ENCODE measurements at places on chromosomes 1 and 21.
A peak's percentile ranks its signal among the peaks of the same experiment; 100 is the strongest.

DNA sequence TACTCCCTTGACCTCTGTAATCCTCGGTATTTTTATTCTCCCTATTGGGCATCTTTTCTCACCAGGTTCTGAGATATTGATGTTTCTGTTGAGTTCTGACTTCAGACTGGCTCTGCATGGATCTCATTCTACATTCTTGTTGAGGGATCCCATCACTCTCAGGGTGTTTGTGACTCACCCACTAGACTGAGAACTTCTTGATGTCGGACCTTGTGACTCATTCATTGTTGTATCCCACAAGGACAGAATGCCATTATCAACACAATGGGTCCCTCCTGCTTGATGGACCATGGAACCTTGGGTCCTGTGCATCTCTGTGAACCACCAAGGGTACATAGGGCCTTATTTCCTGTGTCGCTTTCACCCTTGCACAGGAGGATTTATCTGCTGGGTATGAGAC lies 174.1 kb downstream of the PBX1 start:
- no peak for DNase-seq

GRCh38 chr21:16071761-16072160 lies 342.0 kb downstream of the USP25 start:
- DNase-seq: no peak

DNA sequence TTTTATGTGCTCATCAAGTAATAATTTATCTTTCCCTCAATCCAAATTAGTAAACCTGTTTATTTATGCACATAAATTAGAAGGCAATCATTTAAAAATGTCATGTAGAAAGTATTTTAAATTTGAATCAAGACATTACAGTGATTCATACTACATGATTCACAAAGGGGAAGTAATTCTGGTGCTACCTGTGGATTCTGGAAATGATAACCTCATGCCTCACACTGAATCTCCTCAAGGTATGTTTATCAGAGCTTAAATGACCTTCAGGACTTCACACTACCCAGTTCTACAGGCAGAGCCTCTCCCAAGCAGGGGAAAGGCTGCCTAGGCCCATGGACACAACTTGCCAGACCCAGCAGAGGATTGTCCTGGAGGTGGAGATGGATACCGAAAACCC lies 25.2 kb upstream of the TDRD10 start:
- DNase-seq: no peak

- no peak for DNase-seq
Measured at GRCh38 chr1:236002572-236002971, 62.3 kb downstream of the NID1 start.

- DNase-seq: no peak
Measured at GRCh38 chr1:14500041-14500440, 98.4 kb upstream of the KAZN start.

DNA sequence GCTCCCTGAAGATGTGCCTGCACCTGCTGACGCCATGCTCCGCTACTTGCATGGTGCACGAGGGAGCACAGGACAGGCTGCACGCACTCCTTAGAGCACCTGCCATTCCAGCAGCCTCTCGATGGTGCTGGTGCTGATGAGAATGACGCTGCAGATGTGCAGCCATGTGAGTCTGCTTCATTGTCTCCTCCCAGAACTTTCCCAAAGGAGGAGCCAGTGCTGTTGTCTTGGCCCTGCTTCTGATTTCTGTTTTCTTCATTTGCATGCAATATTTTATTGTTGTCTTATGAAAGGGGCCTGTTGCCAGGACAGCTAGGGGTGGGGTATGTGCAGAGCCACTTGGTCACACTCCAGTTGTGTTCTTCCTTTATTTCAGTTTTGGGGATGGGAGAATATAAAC lies 70.1 kb downstream of the PCBP3 start:
- no peak for DNase-seq

GRCh38 chr1:53575141-53575954 lies 116.1 kb downstream of the DMRTB1 start:
- DNase-seq: no peak

- DNase-seq: no peak
Measured at GRCh38 chr1:182303778-182304177, 87.8 kb downstream of the GLUL start.

GRCh38 chr1:208615371-208615770 lies 371.2 kb upstream of the PLXNA2 start:
- no peak for DNase-seq

- no peak for DNase-seq
Measured at GRCh38 chr1:39954324-39954869, 548 bp upstream of the MFSD2A start.

DNA sequence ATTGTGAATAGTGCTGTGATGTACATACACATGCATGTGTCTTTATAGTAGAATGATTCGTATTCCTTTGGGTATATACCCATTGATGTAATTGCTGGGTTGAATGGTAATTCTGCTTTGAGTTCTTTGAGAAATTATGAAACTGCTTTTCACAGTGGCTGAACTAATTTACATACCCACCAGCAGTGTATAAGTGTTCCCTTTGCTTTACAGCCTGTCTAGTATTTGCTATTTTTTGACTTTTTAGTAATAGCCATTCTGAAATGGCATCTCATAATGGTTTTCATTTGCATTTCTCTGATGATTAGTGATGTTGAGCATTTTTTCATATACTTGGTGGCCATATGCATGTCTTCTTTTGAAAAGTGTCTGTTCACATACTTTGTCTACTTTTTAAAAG lies 54.5 kb upstream of the FAM78B start:
- DNase-seq: no peak

DNA sequence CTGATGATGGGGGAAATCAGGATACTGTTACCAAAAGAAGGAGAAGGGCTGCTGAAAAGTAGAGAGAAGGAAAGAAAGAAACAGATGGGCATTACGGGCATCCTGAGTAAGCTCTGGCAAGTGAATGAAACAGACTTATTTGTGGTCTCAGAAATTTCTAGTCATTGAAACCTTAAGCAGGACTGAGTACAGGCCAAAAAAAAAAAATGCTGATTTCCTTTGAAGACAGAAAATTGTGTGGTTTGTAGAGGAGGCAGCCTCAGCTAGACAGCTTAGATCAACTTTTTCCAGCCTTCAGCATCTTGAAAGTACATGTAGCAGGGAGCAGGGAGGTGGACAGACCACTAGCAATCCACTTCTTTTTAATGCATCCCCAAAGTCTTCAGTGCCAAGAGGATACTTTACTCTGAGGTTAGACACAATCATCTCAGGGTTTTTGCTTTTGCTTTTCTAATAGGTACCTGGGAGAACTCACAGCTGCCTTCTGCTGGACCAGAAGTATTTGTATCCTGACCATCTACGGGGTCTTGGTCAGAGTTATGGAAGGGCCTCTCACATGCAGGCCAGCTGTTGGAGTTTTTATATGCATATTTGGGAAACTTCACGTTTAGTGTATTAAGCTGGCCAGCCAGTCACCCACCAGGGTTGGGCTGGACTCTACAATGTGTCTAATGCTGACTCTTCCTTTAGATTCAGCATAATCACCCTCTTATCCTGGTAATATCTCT lies 10.6 kb upstream of the CAPZB start:
- no peak for DNase-seq

DNA sequence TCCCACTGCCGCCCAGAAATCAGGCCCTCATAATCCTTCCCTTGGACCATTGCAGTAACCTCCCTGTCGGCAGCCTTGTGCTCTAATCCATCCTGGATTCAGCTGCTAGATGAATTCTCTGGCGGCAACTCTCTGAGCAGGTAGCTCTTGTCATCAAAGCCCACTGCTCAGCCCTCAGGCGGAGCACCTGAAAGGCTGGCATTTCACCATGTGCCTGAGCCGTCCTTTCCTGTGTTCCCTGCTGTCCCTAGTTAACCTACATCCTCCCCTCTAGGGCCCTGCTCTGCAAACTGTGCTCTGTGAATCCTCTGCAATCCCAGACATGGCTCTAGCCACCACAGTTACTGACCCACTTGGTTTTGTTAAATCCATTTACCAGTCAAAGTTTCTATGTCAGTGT lies 118.0 kb downstream of the KAZN start:
- no peak for DNase-seq

DNA sequence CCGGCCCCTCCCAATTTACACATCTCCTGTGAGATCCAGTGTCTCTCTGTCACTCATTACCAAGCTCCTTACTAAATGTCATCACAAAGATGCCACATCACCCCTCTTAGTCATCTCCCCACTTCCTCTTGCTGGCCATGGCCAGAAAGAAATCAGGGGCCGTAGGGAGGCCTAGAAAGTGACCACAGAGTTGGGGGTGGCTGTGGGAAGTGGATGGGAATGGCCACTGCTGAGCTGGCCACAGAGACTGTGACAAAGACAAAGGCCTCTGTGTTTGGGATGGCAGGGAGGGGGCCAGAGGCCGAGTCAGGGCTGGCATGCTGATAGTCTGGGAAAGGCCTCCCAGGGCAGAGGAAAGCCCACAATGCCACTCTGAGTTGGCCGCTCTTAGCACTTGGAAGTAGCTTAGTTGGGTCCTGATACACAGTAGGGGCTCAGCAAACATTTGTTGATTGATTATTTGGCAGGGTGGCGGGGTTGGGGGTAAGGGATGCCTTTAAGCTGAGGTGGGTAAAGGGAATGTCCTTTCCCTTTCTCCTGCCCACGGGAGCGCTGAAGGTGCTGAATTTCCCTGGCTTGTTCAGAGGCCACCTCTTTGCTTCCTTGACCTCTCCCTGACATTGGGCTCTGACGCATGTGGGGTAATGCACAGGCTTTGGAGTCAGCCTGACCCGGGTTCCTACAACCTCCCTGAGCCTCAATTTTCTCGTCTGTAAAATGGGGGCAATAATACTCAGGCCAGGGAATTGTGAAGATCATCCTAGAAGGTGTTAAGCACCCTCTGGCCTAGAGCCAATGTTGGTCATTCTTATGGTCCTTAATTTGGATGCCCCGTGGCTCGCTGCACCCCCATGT lies 13.2 kb downstream of the NAV1 start:
- DNase-seq: no peak

DNA sequence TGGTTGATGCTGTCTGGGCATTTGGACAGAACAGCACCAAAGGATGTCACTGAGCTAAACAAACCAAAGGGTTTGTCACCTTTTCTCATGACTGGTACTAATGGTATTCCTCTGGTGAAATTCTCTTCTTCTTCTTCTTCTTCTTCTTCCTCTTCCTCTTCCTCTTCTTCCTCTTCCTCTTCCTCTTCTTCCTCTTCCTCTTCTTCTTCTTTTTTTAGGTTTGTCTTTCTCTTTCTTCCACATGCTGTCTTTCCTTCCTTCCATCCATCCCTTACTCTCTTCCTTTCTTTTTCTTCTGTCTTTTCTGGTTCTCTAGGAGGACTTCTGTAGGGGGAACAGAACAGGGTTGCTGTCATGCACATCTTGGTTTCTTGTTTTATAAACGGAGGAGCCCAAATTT lies 9.3 kb upstream of the IGFN1 start:
- no peak for DNase-seq

DNA sequence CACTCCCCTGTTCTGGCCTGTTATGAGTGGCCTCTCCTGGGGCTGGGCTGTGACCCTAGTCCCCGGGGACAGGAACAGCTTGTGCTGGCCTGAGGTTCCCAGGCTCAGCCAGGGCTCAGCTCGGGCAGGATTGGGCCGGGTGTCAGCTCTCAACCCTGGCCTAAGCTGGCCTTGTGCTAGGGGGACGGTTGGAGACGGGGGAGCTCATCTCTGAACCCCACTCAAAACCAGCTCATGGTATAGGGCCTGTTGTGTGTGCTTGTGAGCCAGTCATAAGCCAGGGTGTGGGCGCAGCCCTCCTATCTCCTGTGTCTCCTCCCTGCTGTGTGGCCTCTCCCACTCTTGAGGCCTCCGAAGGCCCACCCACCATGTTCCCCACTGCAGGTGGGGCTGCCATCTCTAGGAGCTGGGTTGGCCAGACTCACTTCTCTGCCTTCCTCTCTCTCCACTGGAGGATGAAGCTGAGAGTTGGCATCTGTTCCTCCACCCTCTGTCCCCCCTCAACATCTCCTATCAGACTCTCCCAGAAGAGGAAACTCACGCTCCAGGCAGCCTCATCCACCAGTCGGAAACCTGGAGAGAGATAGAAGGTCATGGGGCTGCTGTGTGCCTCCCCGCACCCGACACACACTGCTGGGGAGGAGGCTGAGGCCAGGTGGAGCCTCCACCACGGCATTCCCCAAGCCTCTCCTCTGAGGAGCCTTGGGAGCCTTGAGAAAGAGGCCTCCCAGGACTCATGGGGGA lies 1.4 kb downstream of the PEAR1 start:
- no peak for DNase-seq

DNA sequence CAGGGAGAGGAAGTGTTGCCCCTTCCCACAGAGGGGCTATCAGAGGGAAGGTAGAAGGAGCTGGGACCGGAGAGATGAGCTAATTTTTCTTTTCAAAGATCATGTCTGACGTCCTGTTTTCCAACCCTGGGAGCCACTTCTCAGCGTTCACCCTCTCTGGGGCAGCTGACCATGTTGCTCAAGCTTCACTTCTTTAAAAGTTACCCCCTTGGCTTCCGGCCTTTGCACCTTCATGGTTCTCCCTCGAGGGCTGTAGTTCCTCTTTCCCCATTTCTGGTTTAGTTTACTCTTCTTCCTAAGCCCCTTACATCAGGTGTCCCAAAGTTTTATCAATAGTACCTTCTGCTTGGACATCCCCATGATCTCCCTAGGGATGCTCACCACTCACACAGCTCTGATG lies 23.8 kb upstream of the CSF1 start:
- DNase-seq: no peak

GRCh38 chr1:52628614-52629324 lies 4.2 kb upstream of the SHISAL2A start:
- DNase-seq: no peak

- no peak for DNase-seq
Measured at GRCh38 chr21:45506241-45506817, 35.9 kb downstream of the SLC19A1 start.

GRCh38 chr1:201493757-201494617 lies 12.9 kb downstream of the CSRP1 start:
- no peak for DNase-seq

DNA sequence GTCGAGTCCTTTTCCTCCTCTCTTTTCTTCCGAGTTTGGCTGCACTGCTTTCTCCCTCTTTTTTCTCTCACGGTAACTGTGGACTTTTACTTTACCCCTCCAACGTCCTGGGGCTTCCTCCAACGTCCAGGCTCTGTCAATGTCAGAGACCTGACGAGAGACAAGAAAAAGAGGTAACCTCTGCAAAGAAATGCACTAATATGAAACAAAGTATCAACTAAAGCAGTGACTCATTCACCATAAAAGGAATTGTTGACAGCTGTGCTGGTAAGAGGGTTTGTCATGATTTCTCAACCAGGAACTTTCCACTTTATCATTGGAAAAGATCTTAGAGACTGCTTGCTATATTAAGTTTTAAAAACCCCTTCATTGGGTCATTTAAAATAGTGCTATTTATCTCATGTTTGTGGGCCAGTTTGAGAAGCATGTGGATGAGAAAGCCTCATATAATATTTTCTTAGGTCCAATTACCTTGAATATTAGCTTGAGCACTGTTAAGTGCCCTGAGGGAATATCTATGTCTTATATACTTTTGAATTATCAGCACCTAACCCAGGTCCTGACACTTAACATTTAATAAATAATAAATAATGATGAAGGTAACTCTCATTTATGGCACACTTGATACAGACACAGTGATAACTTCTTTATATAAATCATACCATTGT lies at the start of gene GBP2:
TSS of gene GBP2 (minus strand) at position 202 of the 668 bp plus-strand sequence. CDS start 4,148 bp downstream, outside the sequence.
- DNase-seq: peak; percentile 77

- no peak for DNase-seq
Measured at GRCh38 chr1:100661176-100661575, 58.4 kb upstream of the VCAM1 start.

- DNase-seq: peak; percentile 11
Measured at GRCh38 chr1:59332983-59333382, 36.1 kb downstream of the FGGY start.

All from CD4-positive, alpha-beta T cell treated with Interleukin-2 at 100 ng/mL for 4 hours (primary cell).